Fibroblast of skin of scalp (primary cell): ENCODE measurements at places on chromosomes 11 and 22.

- DNase-seq, result no peak
Measured at GRCh38 chr11:126723665-126724045, 276.9 kb downstream of the KIRREL3 start.

DNA sequence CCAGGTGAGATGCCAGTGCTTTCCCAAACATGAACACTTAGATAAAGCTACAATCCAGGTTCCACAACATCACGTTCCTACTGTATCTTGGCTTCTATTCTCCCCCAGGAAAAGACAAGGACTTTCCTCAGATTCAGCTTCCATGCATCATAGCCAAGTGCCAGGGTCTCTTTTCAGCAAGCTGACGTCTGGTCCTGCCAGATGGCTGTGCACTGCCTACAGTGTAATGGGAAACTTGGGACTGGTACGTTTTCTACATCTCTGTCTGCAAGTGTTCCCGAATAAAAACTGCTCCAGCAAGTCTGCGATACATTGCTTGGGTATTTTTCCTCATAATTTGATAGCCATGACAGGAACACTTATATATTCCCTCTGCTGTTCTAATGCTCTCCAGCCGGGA lies 412.5 kb downstream of the FAM181B start:
- DNase-seq, result no peak

DNA sequence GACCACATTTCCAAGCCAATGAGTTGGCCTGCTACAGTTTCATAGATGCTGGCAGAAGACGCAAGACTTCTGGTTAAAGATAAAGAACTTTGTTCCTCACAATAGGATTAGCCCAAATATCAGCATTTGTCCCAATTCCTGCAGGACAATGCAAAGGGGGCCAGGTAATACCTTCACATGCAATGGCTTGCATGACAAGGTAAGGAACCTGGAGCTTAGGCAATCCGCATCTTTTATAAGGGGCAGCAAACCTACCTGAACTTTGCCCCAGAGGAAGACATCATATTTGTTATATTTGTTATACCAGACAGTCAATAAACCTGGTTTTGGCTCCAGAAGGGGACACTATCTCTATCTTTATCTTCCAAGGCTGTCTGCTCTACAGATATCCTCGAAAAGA lies 5.3 kb downstream of the P2RY6 start:
- DNase-seq, result no peak

DNA sequence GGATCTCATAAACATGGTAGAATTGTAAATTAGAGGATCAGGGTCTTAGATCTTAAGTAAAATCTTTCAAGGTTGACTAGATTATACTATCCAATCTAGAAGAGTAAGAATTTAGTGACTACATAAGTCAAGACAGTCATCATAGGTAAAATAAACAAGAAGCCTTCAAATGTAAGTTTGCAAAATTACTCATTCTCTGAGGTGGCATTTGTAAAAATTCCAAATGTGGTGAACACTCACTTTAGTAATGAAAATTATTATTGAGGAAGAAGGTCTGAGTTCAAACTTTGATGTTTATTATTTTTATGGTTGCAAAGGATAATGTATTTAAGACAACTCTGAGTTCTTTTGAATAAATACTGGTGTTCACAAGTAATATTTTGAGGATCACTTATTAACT lies 4.6 kb downstream of the HYLS1 start:
- DNase-seq, result peak; percentile 43

DNA sequence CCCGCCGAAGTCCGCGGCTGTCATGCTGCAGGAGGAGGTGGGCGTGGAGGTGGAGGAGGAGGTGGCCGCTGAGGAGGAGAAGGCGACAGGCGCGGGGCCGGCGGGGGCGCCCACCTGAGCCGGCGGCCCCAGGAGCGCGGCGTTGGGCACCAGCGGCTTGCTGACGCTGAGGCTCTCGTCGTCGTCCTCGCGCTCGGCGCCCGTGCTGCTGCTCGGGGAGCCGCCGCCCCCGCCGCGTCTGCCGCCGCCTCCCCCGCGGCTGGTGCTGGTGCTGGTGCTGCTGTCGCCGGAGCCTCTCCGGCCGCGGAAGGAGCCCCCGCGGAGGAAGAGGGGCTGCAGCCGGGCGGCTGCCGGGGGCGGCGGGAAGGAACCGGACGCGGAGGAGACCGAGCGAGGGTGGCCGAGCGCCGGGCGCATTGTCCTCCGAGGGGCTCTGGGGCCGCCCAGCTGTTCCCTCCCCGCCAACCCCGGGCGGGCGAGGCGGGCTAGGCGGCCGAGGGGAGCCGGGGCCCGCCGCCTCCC lies 388 bp downstream of the TMEM121B start:
- no peak for DNase-seq

GRCh38 chr11:62553839-62554361 lies 7.3 kb upstream of the AHNAK start:
- peak; percentile 91 for DNase-seq

- DNase-seq, result peak; percentile 45
Measured at GRCh38 chr11:78228467-78228866, 39.7 kb downstream of the USP35 start.

DNA sequence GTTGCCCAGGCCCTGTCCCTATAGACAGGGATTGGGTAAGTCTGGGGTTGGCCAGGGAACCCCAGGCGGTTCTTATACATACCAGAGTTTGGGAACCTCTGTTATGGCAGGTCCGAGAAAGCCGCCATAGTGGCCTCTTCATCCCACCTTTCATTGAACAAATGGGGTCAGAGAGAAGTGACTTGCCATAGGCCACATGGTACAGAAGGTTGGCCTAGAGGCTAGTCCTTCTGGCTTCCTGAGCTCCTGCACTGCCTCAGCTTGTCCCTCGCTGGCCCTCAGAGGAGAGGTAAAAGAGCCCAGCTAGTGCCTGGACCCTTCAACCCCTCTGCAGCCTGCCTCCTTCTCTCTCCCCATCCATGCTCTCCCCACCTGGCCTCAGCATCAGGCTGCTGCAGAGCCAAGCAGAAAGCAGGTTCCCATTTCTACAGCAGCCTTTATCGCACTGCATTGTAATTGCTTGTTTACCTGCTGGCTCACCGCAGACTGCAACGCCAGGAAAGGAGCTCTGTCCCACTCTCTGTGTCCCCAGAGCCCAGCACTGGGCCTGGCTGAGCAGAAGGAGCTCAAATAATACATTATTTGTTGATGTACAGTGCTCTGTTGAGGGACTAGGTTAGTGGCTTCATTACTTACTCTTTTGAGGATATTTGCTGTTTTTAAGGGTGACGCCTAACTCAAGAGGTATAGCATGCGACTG lies 103.6 kb downstream of the TRIM29 start:
- DNase-seq, result no peak

DNA sequence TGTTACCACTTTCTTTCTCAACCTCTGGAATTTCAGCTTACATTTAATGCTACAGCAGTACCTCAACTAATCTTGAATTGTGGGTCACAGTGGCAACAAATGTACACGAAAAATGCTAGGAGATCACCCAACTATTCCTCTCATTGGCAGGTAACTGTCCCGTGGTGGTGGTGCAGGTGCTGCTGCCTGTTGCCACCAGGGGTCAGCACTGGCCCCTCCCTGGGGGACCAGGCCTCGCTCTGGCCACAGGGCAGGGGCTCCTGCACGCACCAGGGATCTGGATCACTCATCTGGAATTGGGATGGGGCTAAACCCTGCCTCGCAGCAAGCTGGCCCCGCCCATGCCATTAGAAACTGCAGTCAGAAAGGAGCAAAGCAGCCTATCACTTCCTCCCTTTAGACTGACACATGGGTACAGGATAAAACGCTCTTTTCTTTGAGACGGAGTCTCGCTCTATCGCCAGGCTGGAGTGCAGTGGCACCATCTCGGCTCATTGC lies 6.9 kb upstream of the POLDIP3 start:
- peak; percentile 85 for DNase-seq

DNA sequence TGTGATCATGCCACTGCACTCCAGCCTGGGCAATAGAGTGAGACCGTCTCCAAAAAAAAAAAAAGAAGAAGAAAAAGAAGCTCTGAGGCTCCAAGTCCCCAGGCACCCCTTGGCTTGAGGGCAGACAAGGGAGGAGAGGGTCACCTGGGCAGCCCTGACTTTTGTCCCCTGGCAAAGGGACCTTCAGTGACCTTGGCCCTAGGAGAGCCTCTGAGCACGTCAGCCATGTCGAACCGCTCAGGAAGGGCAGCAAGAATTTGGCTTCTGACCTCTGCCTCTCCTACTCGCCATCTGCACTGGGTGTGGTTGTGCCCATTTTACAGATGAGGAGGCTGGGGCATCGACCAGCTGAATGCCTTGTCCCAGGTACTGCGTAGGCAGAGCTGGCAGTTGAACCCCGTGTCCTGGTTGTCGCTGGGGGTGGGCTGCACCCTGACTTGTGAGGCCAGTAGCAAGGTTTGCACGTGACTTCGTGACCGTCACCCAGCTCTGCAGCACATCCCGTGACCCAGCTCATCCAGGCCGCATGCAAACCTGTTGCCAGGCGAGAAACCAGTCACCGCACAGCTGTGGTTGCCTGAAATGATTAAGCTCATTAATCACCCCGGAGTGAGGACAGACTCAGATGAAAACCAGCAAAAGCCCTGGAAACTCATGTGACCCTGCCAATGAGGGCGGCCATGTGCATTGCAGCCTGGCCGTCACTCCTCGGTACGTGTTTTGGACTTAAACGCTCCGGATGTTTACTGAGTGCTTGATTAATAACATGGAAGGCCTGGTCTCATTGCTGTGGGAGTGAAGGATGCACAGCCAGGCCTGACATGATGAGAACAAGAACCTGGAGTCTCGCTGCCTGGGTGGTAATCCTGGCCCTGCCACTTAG lies 47.7 kb upstream of the PPP6R3 start:
- DNase-seq, result peak; percentile 84

DNA sequence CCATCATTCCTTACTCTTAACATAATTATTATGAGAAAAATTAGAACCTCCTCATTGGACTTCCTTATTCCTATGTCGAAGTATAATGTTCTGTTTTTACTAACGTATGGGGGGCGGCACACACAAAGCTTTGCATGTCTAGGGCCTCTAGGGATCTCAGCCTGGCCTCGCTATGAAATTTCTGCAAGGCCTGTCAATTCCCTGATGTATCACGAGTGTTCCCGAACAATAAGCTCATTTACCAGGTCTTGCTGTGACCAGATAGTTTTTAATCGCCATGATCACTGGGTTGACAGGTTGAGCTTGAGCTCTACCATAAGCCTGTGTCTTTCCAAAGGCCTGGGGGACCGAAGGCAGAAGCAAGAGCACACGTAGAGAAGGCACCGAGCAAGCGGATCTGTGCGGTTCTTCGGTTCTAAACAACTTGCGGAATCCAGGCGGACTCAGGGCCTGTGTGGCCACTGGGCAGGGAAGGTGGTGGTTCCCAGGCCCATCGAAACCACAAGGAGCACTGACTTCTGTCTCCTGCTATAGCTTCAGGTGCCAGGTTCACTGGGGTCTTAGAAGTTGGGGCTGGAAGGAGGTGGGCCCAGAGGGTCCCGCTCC lies 10.4 kb upstream of the FXYD2 start:
- DNase-seq, result no peak

GRCh38 chr11:119361056-119361787 lies 14.7 kb upstream of the MFRP start:
- peak; percentile 76 for DNase-seq

DNA sequence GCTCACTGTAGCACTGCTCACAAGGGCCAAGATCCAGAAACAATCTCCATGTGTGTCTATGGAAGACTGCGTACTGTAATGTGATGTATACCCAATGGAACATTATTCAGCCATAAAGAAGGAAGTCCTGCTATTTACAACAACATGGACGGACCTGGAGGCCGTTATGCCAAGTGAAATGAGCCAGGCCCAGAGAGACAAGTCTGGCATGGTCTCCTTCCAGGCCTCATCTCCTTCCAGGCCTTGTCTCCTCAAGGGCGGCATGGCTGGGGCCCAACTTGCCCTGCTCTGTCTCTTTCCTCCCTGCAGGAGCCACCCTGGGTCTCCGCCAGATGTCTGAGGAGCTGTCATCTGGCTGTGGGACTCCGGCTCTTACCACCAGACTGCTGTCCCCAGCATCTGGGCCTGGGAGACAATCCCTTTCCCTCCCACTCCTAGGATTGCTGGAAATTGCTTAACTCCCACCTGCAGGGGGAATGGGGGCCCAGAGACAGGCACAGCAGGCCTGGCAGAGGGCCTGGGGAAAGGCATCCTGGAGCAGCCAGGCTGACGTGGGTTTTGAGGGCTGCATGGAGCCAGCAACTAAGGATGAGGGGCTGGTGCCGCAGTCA lies 1326.6 kb downstream of the TBC1D22A start:
- DNase-seq, result no peak

GRCh38 chr11:224424-224823 lies 11.7 kb downstream of the SIRT3 start:
- DNase-seq, result no peak

DNA sequence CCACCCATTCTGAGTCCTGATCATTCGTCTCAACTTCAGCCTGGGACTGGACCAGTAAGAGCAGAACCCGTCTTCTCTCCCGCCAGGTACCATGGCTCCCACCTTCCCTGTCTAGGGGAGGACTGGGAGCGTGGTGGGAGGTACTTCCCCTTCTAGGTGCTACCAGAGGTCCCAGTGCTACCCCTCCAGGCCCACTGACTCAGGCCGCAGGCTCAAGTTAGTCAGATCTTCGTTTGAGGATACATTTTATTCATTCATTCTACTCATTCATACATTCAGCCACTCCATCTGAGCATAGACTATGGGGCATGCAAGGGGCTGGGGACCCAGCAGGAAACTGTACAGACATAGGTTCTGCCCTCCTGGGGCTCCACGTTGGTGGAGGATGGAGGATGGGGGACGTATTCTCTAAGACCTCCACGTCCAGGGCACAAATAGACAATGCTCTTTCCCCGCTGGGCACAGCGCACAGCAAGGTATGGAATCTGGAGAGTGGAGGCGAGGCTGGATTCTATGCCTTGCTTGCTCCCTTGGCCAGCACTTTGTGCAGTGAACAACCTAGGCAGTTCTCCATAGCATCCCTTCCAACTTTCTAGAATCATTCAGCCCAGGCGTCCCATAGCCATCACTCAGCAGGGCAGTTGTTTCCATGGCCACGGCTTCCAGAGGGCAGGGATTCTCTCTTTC lies 1.0 kb upstream of the RAB3IL1 start:
- no peak for DNase-seq

DNA sequence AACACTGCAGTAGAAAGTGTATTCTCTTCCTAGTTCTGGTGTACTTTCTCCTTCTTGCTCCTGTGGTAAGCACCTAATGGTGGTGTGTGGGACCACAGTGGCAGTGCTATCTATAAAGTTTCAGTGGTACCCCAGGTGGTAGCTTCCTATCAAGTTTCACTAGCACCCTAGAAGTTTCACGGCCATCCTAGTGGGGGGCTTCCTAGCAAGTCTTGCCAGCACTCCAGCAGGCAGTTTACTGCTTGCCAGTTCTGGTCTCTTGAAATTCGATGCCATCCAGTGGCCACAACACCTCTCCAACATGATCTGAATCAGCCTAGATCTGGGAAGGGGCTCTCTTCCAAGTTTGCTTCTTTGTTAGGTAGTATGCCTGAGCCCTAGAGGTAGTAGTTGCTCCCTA lies 229.6 kb downstream of the SWAP70 start:
- no peak for DNase-seq
